Right renal cortex interstitium (tissue), 3 donors: ENCODE measurements at places on chromosomes 4 and X. TPM values are rescaled to one million over a fixed set of nuclear protein-coding genes. Genes with fewer than 3 reads are reported as not detected.

TXK gene
- 1.8 TPM for polyA plus RNA-seq

HOPX gene
- 12.0 TPM for polyA plus RNA-seq

GYG2 gene
- 18.1 TPM for polyA plus RNA-seq

MAMLD1 gene
- 5.9 TPM for polyA plus RNA-seq

VCX3B gene
- 0.27 TPM for polyA plus RNA-seq

TENM3 gene
- 16.0 TPM for polyA plus RNA-seq

SYP gene
- 2.6 TPM for polyA plus RNA-seq

NDP gene
- polyA plus RNA-seq: 2.3 TPM

DNA sequence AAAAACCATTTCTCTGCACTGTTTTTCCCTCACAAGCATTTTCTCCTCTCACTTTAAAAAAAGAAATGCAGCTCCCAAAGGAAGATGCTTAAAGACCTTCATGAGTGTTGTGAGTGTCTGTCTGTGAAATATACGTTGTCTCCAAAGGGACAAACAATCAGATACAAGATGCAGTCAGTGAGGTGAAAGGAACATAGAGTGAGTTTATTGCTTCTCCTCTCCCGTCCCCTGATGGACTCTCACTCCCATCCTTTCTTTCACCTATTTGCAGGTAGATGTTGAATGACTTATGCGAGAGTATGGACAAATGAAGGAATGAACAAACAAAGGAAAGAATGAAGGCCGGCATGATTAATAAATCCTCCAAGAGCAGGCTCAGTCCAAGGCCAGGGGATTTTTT is 561.2 kb upstream of the DIPK2B start:
- DNase-seq: no peak

- DNase-seq: no peak
Measured at GRCh38 chr4:55721651-55722050, 85.6 kb upstream of the NMU start.

DNA sequence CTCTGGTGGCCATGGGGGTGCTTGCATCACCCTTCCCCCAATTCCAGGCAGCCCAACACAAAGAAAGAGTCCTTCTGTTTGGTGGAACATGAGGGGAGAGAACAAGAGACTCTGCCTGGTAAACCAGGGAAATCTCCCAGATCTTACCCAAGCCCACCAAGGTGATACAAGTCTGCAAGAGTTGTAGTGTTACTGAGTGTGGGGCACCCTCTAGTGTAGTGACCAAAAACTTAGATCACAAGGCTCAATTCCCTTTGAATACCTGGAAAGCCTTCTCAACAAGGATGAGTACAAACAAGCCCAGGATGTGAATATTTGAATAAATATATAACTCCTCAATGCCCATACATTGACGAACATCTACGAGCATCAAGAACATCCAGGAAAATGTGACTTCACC is 64.7 kb downstream of the IL13RA2 start:
- no peak for DNase-seq

DNA sequence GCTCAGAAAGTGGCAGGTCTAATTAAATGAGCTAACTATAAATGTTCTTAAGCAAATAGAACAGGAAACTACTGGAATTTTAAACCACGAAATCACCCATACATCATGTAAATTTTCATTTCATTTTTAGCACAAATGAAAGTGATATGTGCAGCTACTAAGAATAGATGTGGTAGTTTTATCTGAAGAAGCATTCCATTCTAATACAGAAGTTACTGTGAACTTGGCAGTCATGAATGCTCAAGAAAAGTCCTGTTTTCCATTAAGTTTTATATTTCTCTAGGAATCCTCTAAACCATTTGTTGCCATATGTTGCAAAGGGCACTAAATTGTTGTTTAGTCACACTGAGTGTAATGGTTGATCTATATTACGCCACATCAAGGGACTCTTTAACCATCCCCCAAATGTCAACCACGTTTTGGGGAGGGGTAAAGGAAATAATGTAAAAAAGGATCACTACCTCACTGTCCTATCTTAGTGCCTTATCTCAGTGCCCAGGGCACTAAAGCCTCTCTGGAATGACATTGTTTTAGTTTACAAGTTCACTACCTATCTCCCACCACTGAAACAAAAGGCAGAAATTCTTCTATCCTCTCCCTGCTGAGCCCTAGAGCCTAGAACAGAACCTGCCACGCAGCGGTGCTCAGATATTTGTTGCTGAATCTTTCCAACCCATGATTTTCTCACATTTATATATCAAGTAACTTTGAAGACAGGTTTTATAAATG is 118.0 kb downstream of the SHISA3 start:
- no peak for DNase-seq

DNA sequence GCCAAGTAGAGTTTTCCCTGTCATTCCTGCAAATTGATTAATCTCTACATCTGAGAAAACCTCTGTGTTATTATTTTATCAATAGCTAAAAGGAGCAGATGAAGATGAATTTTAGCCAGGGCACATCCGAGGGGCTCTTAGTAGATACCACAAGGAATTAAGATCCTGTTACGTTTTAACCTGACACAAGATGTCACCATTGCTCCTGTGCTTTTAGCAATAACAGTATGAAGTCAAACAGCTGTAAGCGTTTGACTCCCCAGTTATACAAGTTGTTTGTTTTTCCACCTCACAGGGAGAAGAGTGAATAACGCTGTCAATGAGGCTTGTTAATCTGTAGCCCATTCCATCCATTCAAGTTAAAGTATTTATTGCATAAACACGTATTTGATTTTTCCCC is 76.0 kb upstream of the AP1S2 start:
- DNase-seq: no peak

- DNase-seq: no peak
Measured at GRCh38 chr4:54227256-54228055, 1.6 kb upstream of the PDGFRA start.

DNA sequence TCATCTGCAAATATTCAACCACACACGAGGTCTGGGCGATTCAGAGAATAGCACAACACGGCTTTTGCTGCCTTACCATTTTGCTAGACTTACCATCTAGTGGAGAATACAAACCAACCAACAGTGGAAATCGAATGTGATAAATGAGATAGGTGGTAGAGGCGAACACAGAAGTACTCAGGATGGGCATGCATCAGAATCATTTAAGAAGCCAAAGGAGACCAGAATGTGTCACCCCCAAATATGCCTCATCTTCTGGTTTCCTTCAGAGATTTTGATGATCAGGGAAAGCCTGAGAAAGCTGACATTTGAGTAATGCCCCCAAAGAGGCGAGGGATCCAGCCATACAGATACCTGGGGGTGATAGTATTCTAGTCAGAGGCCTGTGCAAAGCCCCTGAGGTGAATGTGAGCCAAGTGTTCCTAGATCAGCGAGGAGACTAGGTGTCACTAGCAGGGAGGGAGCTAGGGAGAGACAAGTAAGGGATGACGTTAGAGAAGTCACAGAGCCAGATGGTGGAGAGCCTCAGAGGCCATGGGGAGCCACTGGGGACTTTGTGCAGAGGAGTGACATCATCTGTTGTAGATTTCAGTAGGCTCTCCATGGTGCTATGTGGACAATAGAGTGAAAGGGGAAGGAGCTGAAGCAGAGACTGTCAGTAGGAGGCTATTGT is 1.7 kb downstream of the MTMR1 start:
- no peak for DNase-seq

- no peak for DNase-seq
Measured at GRCh38 chr4:77581724-77582123, 23.9 kb upstream of the CXCL13 start.

DNA sequence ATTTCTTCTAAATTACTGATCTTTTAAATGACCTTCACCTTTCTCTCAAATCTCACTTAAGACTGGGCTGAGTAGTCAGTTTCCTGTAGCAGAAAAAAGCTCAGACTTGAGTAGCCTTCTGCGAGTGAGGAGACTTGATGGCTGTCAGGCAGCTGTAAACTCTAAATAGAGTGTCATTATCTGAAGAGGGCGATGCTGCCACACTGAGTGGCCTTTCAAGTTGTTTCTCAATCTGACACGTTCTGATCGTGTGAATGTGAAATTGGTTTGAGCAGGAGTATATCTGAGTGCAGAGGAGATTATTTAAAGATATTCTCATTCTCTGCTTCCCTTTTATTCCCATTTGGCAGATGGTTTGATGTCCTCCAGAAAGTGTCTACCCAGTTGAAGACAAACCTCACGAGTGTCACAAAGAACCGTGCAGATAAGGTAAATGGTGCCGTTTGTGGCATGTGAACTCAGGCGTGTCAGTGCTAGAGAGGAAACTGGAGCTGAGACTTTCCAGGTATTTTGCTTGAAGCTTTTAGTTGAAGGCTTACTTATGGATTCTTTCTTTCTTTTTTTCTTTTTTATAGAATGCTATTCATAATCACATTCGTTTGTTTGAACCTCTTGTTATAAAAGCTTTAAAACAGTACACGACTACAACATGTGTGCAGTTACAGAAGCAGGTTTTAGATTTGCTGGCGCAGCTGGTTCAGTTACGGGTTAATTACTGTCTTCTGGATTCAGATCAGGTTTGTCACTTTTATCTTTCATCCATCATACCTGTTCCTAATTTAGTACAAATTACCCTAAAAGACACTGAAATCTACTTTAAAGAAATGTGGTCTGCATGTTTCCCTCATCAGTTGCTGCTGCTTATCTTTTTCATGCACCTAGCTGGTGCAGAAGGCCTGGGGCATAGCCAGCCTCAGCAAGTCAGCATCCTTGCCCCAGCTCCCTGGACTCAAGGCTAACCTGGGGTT is 74.3 kb upstream of the MSANTD1 start:
- DNase-seq: no peak

DNA sequence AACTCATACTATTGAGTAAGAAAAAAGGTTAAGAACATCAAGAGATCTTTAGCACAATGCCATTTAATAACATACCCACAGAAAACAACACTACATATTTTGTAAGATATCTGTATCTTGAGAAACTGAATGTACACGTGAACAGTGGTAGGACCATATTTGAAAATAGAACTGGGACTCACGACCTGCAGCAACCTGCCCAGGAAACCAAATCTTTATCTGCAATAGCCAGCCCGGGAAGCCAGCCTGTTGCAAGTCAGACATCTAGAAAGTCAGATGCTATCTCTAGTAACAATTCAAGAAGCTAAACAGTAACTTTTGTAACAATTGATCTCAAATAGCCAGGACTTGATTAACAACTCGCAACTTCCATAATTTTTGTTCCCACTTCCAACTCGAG is 52.6 kb upstream of the SOD3 start:
- DNase-seq: no peak

DNA sequence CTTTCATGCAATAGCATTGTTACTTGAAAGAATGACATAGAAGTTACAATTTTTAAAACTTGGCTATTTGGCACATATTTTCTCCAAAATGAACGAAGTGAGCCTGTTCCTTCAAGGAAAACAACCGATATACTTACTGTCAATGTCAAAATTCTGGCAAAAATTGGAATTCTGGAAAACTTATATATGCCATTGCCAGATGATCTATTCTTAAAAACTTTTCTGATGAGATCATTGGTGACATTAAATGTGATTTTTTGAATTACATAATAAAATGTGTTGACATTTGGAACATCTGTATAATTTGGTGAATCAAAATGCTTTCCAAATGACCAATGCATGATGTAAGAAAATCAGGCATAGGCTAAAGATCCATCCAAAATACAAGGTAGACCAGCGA is 209.0 kb downstream of the SCFD2 start:
- DNase-seq: no peak

GRCh38 chrX:153435845-153436244 is 10.0 kb downstream of the TREX2 start:
- no peak for DNase-seq

GRCh38 chr4:145055533-145056257 is 42.3 kb downstream of the ANAPC10 start:
- no peak for DNase-seq

DNA sequence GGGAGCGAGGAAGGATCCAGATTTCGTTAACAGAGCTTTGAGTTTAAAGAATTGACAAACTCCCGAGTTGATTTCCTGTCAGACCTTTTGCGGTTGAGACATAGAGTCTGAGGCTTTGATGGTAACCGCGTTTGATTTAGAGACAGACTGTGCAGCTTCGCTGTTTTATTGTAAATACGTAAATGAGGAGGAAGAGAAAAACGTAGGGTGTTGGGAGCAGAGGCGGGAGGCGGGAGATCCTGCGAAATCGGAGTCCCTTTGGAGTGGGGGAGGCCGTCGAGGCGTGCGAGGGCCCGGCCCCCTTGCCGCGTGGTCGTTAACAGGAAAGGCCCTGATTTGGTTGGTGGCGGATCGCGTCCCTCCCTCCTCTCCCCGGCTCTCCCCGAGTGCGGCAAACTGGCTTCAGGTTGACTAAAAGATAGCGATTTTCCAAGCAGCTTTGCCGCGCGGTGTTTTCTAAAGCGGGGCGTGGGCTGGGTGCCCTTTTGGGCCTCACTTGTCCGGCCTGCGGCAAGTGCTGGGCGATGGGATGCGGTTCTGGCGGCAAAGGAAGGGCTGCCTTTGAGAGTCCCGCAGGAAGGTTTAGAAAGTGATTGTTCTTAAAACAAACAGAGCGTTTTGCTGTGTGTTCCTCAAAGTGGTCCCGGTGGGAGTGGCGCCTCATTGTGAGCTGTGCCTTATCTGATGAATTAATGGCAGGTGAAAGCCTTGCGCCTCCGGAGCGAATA is 857 bp downstream of the SCML1 start:
- DNase-seq: no peak

GRCh38 chr4:146638786-146639505 is at the start of gene POU4F2:
Gene POU4F2 (plus strand): TSS chr4:146638893. CDS start chr4:146639141, 248 bp downstream.
- DNase-seq: no peak

GRCh38 chr4:16218950-16219349 is 7.3 kb downstream of the TAPT1 start:
- DNase-seq: no peak

- no peak for DNase-seq
Measured at GRCh38 chrX:55593296-55593695, 29.9 kb upstream of the FOXR2 start.

DNA sequence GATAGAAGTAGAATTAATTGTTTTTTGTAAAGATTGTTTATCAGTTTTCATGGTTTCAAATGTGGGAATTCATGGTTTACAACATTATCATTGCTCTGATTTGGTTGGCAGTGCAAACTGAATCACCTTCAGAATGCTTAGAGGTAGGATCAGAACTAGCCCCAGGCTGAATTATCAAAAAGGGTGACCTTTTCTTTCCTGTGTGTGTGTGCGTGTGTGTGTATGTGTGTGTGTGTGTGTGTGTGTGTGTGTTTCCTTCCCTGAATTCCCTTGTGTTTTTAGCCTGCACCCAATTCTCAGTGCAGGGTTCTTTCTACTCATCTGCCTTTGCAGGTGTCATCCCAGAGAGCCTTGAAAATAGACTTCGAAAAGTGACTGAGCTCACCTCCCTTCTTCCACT is 125.0 kb downstream of the BMPR1B start:
- no peak for DNase-seq

GRCh38 chr4:78354782-78355181 is 196.8 kb upstream of the ANXA3 start:
- DNase-seq: no peak

- DNase-seq: no peak
Measured at GRCh38 chr4:94724016-94724790, 33.6 kb upstream of the BMPR1B start.

DNA sequence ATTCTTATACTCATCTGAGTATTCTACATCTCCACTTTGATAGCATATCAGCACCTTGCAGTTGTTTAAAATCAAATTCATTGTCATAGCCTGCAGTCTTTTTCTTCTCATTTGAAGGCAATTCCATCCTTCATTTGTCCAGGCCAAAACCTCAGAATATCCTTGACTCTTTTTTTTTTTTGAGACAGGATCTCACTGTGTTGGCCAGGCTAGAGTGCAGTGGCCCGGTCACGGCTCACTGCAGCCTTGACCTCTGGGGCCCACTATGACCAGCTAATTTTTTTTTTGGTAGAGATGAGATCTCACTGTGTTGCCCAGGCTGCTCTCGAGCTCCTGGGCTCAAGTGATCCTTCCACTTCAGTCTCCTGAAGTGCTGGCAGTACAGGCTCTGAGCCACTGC is 2.6 kb downstream of the MRPL1 start:
- DNase-seq: no peak

GRCh38 chrX:133991814-133992213 is 6.4 kb upstream of the GPC3 start:
- no peak for DNase-seq
